NCI-H146 (cell line): ENCODE measurements at places on chromosomes 5 and 9.

DNA sequence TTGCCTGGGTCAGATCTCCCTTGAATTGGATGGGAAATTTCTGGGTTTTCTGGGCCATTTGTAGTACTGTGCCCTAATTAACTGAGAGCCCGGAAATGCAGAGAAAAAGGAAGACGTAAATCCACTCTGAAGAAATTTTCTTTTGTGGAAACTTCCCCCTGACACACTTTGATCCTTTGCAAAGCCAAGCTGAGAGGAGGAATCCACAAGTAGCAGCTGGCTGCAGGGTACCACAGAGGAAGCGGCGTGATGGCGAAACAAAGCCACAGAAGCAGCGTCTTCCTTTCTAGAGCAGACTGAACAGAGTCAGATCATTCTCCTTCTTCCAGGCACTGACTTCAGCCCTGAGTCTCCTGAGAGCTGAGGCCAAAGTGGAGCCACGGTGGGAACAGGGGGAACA is 47.1 kb upstream of the ZNF354A start:
- no peak for DNase-seq

GRCh38 chr5:74123929-74124328 is 497.9 kb downstream of the ARHGEF28 start:
- DNase-seq: no peak

DNA sequence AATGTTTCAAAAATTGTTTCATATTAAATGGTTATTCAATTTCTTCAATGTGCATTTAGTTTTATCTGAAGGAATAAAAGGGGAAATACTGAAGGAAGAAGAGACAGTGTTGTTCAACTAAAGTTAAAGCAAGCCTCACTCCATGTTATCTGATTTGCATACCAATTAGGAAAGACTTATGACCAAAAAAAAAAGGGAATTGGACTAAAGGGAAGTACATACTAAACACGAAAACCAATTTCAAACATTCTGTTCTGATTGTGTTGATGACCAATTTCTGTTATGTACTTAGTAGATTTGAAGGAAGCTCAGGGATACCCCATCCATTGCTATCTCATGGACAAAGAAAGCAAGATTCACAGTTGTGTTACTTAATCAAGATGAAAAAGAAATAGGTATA is 4.9 kb upstream of the GAPT start:
- DNase-seq: no peak

DNA sequence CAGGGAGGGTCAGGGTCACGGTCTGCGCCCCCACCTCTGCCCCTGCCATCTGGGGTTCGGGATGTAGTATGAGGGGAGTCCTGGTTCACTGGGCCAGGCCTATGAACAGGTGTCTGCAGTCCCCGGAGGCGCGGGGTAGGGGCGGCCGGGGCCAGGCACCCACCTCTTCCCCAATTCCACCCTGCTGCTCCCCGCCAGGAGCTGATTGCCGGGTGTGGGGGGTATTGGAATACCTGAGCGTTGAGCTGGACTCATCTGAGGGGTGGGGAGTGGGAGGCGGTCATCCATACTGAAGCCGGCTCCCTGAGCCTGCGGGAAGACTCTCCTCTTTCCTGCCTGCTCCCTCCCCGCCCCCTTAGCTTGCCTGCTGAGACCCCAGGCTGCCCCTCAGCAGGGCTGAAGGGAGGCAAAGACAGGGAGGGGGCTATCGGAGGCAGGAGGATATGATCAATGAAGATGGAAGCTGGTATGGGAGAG is 679 bp downstream of the SLC6A7 start:
- DNase-seq: no peak

DNA sequence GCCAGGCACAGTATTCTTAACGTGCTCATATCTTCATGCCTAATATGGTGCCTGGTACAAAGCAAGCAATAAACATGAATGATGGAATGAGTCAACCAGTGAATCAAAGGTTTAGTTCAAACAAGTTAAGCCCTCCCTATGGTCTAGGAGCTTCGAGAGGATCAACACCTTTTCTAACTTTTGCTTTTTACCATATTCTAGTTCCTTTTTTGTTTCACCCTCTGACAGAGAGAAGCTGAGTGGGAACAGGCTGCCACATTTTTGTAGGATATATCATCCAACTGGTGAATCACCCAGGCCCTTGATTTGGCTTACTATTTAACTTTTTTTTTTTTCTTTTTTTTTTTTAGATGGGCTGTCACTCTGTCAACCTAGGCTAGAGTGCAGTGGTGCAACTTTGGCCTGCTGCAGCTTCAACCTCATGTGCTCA is 39.3 kb upstream of the TNC start:
- no peak for DNase-seq

- DNase-seq: no peak
These were observed 554 bp downstream of the RPS23 start for GRCh38 chr5:82277613-82277986.

GRCh38 chr5:113271745-113272454 is 162.9 kb downstream of the TSSK1B start:
- DNase-seq: no peak

GRCh38 chr5:176879663-176880361 is 19.3 kb downstream of the HK3 start:
- no peak for DNase-seq

DNA sequence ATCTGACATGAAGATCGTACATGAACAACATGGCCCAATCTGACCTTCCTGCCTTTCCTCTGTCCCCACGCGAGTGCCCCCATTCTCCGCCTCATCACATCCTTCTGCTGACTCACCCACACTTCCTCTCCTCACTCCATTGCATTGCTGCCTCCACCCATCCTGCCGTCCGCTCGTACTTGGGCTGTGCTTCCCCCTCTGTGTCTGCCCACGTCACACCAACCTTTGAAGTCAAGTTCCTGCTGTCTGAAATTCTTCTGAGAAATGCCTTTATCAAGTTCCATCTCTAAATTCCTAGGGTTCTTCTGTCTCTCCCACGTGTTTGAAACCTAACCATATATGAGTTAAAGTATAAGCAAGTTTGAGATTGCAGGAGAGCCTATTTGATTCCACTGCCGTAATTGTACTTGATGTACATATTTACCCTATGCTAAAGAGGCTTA is 18.0 kb upstream of the STARD4 start:
- DNase-seq: no peak

- no peak for DNase-seq
These were observed 17.3 kb upstream of the RNU6ATAC start for GRCh38 chr9:134181648-134182034.

DNA sequence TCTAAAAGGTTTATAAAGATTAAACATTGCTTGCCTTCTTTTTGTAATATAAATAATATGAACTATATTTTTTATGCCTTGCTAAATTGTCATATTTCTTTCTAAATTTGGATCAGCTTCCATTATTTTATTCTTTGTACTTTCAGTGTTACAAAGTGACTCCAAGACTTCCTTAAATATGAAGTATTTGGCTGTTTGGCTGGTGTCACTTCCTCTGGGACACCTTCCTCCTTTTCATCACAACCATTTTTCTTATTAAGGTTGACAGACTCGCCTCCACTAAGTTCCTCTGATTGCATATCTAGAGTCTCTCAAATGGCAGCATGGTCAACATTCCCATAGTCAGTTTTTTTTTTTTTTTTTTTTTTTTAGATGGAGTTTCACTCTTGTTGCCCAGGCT is 73.8 kb upstream of the SLC1A1 start:
- DNase-seq: no peak

- DNase-seq: no peak
These were observed 974.2 kb upstream of the C9orf72 start for GRCh38 chr9:28547527-28547926.

- no peak for DNase-seq
These were observed 192.5 kb upstream of the TUT7 start for GRCh38 chr9:86546712-86547111.

GRCh38 chr5:964821-965220 is 43.8 kb upstream of the NKD2 start:
- no peak for DNase-seq

- DNase-seq: no peak
These were observed 441.5 kb downstream of the ENC1 start for GRCh38 chr5:74199005-74199404.

GRCh38 chr5:62275581-62275980 is 30.4 kb upstream of the KIF2A start:
- no peak for DNase-seq

DNA sequence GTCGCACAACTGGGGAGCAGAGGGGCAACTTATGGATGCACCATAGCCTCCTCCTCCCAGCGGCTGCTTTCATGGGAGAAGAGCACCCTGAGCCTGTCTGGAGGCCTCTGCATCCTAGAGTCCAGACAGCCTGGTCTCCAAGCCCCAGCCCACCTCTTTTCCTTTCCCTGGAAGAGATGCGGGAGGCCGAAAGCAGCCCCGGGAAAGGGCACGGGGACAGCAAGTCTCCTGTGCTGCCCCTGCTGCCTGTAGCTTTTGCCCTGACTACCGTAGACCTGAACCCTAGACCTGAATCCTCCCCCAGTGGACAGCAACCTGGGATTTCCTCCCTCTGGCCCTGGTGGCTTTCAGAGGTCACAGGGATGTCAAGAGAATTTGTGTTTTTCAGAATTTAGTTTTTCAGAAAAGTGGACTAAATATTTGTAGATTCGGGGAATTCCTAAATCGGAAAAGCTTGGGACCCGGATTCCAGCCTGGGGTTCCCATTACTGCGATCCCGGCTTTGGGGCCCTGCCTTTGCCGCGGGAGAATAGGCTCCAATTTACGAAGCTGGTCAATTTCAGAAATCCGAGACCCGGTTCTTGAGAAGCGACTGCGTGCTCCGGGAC is 4.3 kb upstream of the PITX1 start:
- no peak for DNase-seq

GRCh38 chr9:129755151-129755550 is 2.3 kb upstream of the PTGES start:
- DNase-seq: no peak

GRCh38 chr5:15001517-15001916 is 129.9 kb upstream of the ANKH start:
- DNase-seq: no peak

DNA sequence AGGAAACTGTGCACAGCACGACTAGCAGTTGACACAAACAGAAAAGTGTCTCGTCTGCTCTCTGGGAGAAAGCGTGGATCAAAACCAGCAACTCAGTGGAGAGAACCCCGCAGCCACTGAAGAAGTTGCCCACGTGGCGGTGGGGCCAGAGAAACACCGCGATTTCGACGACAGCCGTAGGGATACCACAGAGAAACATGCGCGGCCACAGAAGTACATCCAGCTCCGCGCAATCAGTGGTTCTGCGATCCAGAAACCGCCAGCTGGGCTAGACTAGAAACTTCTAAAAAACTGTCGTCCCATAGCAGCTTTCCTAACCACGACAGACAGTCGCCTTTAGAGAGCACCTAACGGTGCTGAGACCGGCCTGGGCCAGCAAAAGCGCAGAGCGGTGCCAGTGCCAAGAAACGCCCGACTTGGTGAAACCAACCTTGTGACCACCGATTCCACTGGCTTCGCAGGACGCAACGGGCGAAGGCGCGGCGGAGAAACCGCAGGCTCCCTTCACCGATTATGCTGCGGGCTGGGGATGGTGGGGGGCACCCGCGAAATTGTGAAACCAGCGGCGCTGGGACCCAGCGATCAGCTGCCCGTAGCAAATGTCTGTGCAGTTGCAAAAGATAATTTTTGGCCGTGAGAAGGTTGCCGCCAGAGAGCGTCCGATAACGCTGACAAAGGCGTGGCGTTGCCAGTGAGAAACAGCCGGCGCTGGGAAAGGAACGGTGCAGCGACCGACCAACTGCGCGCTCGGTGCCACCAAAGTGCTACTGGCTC is 2.7 kb upstream of the ANXA2R start:
- peak; percentile 66 for DNase-seq

GRCh38 chr5:147689426-147689825 is 93.1 kb downstream of the JAKMIP2 start:
- no peak for DNase-seq
